Hematopoietic multipotent progenitor cell treated with erythropoietin and hydrocortisone succinate and interleukin-3 and kit ligand, for 8 days (in vitro differentiated cells): ENCODE measurements at places on chromosomes 6 and 20.

DNA sequence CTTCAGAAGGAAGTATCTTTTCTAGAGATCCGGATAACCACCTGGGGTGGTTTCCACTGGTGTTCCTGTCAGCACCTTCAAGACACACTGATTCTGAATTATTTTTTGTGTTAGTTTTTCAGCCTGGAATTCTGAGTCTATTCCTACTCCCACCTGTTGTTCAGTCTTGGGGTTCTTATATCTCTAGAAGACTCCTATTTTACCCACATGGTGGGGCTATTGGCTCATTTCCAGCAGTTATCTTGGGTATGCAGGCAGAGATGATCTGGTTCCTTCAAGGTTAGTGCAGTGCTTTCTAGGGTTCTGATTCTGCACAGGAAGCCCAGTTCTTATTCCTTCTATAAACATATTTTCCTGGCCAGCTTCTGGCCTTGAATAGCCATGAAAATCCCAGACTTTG lies 175.6 kb upstream of the PDE7B start:
- DNase-seq = peak; percentile 68

GRCh38 chr6:109255946-109256640 lies 126.2 kb downstream of the CD164 start:
- no peak for DNase-seq

DNA sequence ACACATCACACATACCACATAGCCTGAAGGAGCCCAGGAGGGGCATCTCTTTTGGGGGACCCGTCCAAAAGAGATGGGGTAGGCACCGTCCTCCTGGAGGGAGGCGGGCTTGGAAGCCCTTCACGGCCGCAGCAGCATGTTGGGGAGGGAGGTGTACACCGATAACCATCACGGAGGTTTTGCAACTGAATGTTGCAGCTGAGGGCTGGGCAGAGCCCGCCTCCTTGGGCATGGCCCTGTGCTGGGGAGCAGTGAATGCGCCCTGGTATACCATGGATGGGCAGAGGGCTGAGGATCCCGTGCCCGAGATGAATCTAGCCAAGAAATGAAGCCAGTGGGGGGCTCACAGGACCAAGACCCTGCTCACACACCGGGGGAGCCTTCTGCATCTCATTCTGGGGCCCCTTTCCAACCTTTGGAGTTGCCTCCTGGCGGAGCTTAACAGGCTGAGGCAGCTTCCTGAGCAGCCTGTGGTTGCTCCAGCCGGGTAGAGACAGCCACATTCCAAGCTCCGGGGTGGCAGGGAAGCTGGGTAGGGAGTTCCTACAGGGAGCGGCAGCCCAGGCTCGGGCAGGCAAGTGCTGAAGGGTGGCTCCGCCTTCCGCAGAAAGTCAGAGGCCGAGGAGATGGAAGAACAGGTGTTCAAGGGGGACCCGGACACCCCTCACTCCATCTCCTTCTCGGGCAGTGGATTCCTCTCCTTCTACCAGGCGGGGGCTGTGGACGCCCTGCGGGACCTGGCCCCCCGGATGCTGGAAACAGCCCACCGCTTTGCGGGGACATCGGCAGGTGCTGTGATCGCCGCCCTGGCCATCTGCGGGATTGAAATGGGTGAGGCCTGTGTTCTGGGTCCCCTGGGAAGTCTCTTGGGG lies at the start of gene PNPLA1:
Gene PNPLA1, plus strand, starts transcription at position 227 of the 872 bp plus-strand sequence. Its CDS starts 400 bp downstream, at position 627.
- no peak for DNase-seq

GRCh38 chr6:55827818-55828522 lies 47.4 kb downstream of the BMP5 start:
- DNase-seq = no peak
